CD4-positive, CD25-positive, alpha-beta regulatory T cell (primary cell): ENCODE measurements at places on chromosomes 2 and 18.

DNA sequence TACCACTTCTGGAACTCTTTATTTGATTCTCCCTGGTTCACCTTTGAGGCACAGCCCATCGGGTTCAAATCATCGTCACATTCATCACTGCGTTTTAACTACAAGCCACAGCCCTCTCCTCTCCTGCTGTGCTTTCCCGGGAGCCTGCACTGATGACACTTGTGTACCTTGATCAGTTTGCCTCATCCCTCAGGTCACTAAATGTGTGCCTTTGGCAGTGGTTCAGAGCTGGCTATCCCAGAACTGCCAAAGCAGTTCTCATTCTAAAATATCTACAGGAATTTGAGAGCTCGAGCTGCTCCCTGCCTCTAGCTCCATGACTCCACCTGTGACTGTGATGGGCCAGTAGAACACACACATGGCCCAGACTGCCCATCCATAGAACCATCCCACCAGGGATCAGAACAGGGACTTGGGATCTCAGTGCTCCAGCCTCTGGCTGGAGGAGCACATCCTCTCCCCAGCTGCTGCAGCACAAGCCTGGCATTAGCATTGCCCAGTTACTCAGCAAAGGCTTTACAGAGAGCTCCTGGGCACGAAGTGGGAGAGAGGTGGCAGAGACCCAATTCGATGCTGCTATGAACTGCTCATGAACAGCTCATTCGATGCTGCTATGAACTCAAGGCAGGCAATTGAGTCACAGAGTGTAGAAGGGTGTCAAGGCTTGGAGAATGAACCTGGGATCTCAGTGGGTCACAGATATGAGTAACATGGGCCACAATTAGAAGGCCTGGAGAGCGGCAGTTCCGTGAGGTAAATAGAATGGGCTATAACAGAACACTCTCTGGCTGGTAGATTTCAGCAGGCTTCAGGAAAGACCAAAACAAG, 41.9 kb downstream of the EVA1A start:
- no peak for DNase-seq
- H3K27me3 ChIP-seq: no peaks in the 10 kb centered on the region
- no peak overlapping the region for H3K4me3 ChIP-seq
- H3K4me1 ChIP-seq: no peaks in the 10 kb centered on the region
- no peaks in the 10 kb centered on the region for H3K36me3 ChIP-seq
- H3K27ac ChIP-seq: no peak overlapping the region

GRCh38 chr2:236120141-236120601, 48.0 kb downstream of the GBX2 start:
- no peaks in the 10 kb centered on the region for H3K27me3 ChIP-seq
- H3K4me3 ChIP-seq: no peak overlapping the region
- no peak for DNase-seq
- H3K27ac ChIP-seq: no peak overlapping the region
- H3K4me1 ChIP-seq: no peaks in the 10 kb centered on the region
- no peaks in the 10 kb centered on the region for H3K36me3 ChIP-seq

- peak overlapping the region; percentile 93 for H3K27ac ChIP-seq
- H3K27me3 ChIP-seq: no peaks in the 10 kb centered on the region
Observed at GRCh38 chr2:113755835-113756354, 547 bp downstream of the SLC35F5 start.

GRCh38 chr2:149149007-149149297, 110.5 kb downstream of the LYPD6B start:
- no peaks in the 10 kb centered on the region for H3K4me1 ChIP-seq
- H3K36me3 ChIP-seq: no peaks in the 10 kb centered on the region
- H3K27me3 ChIP-seq: no peaks in the 10 kb centered on the region
- H3K4me3 ChIP-seq: no peak overlapping the region

GRCh38 chr2:24919506-24920097, 435 bp downstream of the ADCY3 start:
- peaks cover 40% of the 10 kb centered on the region for H3K4me1 ChIP-seq
- H3K4me3 ChIP-seq: peak overlapping the region; percentile 79
- no peak for DNase-seq
- peak overlapping the region; percentile 14 for H3K27ac ChIP-seq
- H3K36me3 ChIP-seq: no peaks in the 10 kb centered on the region

- no peaks in the 10 kb centered on the region for H3K4me1 ChIP-seq
- H3K27ac ChIP-seq: no peak overlapping the region
- H3K36me3 ChIP-seq: no peaks in the 10 kb centered on the region
- H3K4me3 ChIP-seq: no peak overlapping the region
Observed at GRCh38 chr2:157245846-157246764, 11.4 kb upstream of the GALNT5 start.

DNA sequence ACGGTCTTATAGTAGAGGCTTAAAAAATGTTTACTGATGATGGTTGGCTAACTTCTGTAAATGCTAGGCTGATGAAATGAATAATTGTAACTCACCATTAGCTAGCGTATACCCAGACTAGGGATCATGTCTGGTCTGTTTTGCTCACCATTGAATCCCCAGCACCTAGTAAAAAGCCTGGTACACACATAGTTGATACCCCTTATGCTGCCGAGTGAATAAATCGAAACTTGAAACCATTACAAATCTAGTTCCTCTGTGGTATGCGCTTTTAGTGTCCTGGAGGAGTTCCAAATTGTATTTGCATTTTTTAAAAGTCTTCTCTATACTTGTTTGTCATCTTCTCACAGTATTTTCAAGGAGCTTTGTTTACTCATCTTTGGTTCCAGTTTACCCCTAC, 1.3 kb downstream of the TAF1B start:
- H3K36me3 ChIP-seq: peaks cover 18% of the 10 kb centered on the region
- H3K27me3 ChIP-seq: no peaks in the 10 kb centered on the region
- no peak for DNase-seq
- no peak overlapping the region for H3K27ac ChIP-seq
- H3K4me1 ChIP-seq: peaks cover 33% of the 10 kb centered on the region
- peak overlapping the region; percentile 97 for H3K4me3 ChIP-seq

- H3K4me1 ChIP-seq: no peaks in the 10 kb centered on the region
- H3K4me3 ChIP-seq: no peak overlapping the region
- no peaks in the 10 kb centered on the region for H3K27me3 ChIP-seq
- DNase-seq: no peak
Observed at GRCh38 chr2:63436488-63436887, 151.8 kb downstream of the WDPCP start.

DNA sequence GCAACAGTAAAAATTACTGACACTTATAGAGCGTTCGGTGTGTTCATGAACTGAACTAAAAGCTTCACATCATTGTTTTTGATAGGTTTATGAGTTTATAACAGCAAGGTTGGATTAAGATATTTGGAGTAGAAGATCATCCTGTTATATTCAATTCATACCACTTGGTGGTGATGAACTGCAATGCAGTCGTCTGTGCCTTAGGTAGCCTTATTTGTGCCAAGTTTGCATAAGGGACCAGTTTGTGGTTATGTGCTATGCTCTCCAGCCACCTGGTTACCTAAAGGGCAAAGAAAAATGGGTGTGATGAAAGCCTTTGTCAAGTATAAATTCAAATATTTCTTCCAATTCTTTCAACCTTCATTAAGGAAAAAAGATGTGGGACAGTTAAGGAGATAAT, 150.9 kb upstream of the KCNH7 start:
- no peaks in the 10 kb centered on the region for H3K27me3 ChIP-seq
- no peaks in the 10 kb centered on the region for H3K36me3 ChIP-seq
- H3K4me3 ChIP-seq: no peak overlapping the region
- H3K4me1 ChIP-seq: no peaks in the 10 kb centered on the region
- H3K27ac ChIP-seq: no peak overlapping the region
- no peak for DNase-seq

DNA sequence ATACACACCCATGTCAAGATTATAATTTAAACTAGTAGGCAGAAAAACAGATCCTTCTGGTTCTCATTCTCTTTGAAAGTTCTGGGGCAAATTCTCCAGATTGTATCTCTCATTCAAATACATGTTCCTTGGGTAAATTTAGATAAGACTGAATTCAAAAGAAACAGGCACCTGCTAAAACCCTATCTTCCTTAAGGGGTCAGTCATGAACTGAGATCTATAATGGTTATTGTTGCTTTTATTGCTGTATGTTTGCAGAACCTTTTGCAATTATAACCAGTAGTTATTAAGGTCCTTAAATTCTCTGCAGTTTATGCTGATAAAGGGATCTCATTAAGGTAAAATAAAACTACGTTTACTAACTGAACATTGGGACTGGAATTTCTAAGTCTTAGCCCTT, 83.5 kb downstream of the MYO5B start:
- DNase-seq: no peak
- H3K36me3 ChIP-seq: no peaks in the 10 kb centered on the region
- H3K27ac ChIP-seq: no peak overlapping the region
- H3K4me3 ChIP-seq: no peak overlapping the region
- no peaks in the 10 kb centered on the region for H3K27me3 ChIP-seq
- H3K4me1 ChIP-seq: no peaks in the 10 kb centered on the region

GRCh38 chr2:240957656-240958365, 40.6 kb upstream of the SNED1 start:
- H3K4me3 ChIP-seq: no peak overlapping the region
- H3K4me1 ChIP-seq: no peaks in the 10 kb centered on the region
- no peaks in the 10 kb centered on the region for H3K36me3 ChIP-seq
- no peak for DNase-seq

GRCh38 chr2:129879614-129880180, 99.8 kb upstream of the RAB6C start:
- H3K36me3 ChIP-seq: no peaks in the 10 kb centered on the region
- no peak overlapping the region for H3K4me3 ChIP-seq
- no peak overlapping the region for H3K27ac ChIP-seq

- peak; percentile 67 for DNase-seq
- H3K27me3 ChIP-seq: no peaks in the 10 kb centered on the region
- H3K36me3 ChIP-seq: no peaks in the 10 kb centered on the region
- H3K27ac ChIP-seq: peak overlapping the region; percentile 92
Observed at GRCh38 chr2:64525317-64525613, 1.1 kb downstream of the AFTPH start.

DNA sequence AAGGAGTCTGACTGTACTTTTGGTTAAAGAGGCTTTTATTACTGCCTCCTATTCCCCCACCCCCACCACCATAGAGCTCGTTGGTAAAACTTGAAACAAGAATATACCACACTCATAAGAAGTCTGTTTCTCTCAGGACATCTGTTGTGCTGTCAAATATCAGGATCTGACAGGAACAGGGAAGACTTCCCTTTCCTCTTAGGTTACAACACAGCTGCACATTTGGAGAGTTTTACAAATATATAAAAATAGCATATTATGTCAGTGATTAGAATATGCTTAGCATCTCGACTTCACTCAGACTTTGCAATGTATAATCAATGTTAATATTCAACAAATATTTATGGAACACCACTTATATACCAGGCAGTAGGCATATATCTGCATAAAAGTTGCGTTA, 439.6 kb upstream of the REG3G start:
- no peaks in the 10 kb centered on the region for H3K27me3 ChIP-seq
- no peaks in the 10 kb centered on the region for H3K4me1 ChIP-seq
- no peak overlapping the region for H3K4me3 ChIP-seq
- H3K27ac ChIP-seq: no peak overlapping the region
- no peaks in the 10 kb centered on the region for H3K36me3 ChIP-seq

- H3K4me1 ChIP-seq: peaks cover 2% of the 10 kb centered on the region
- no peaks in the 10 kb centered on the region for H3K36me3 ChIP-seq
- no peaks in the 10 kb centered on the region for H3K27me3 ChIP-seq
- no peak overlapping the region for H3K27ac ChIP-seq
Observed at GRCh38 chr2:241946306-241947003, 76.9 kb downstream of the RTP5 start.

DNA sequence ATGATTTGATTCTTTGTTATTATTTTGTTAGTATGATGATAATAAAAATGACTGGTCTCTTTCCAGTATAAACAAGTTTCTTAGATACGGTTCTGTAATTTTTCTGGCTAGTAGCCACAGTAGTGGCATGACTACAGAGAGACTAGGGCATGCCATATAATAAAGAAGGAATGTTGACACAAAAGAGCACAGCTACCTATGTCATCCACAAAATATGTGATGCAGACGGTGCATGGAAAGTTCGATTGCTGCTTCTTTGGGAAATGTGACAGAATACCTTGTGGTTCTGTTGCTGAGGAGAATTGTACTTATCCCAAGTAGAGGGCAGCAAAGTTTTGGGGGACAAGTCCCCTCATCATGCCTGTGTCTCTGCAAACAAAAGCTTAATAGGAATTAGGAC, 26.1 kb upstream of the SETBP1 start:
- H3K27ac ChIP-seq: no peak overlapping the region
- H3K4me3 ChIP-seq: no peak overlapping the region
- H3K4me1 ChIP-seq: no peaks in the 10 kb centered on the region
- no peaks in the 10 kb centered on the region for H3K36me3 ChIP-seq

- H3K27ac ChIP-seq: no peak overlapping the region
- no peak overlapping the region for H3K4me3 ChIP-seq
- no peaks in the 10 kb centered on the region for H3K4me1 ChIP-seq
- H3K36me3 ChIP-seq: no peaks in the 10 kb centered on the region
- DNase-seq: no peak
Observed at GRCh38 chr2:223068071-223068470, 16.1 kb downstream of the KCNE4 start.
